ENCODE measurements at places on chromosomes 5 and 9.

DNA sequence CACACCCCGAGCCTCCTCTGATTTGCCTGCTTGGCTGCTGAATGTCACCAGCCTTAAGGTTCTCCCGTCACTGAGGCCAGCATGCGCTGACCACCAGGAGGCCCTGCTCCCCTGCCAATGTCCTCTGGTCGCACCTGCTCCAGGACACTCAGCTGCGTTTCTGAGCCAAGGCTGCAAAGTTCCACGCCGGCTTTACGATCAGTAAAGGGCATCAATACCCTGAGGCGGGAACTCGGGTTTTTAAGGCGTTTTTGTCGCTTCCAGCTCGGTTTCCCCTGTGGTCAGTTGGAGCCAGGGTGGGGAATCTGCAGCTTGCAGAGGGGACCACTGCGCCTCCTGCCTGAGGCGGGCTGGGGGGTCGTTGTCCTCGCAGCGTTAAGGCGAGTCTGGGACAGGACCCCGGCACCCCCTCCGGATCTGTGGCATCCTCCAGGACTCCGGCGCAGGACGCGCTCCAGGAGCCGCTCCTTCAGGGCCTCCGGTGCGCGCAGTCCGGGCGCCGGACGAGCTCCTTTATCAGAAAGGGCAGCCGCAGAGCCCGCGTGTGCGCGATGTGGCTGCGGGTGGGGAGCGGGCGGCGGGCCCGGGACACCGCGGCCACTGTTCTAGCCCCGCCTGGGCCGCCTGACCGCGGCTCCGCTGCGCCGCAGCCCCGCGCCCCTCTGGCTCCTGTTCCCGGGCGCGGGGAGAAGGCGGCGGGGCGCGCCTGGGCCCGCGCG lies 24.1 kb upstream of the FLT4 start:
- DNase-seq, result no peak

DNA sequence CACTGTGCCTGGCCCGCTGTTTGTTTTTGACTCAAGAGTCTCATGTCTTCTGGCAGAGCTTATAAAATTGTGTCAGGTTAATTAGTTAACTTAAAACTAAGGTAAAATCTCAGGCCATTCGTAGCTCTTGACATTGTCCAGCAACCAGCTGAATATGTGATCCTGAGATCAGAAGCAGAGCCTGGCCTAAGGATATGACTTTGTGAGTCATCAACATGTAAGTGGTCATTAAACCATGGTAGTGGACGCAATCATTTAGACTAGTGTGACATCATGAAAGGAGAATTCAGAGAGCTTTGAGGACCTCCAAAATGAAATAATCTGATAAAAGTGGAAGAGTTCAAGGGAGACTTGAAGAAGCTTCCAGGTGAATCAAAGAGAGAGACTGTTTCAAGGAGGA lies 23.3 kb downstream of the SPZ1 start:
- no peak for DNase-seq

DNA sequence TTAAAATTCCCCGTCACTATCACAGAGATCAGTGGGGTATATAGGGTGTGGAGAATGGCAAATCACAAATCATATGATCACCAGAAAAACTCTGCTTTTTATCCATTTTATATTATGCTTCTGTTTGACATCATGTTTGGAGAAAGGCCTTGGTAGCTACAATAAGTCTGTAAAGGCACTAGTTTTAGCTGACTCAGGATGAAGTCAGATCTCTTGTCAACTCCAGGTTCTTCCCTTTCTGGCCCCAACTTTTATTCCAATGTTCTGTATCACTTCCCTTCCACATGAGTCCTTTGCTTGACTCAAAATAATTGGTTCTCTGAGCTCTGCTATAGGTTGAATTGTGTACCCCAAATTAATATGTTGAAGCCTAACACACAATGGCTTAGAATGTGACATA lies 484.9 kb downstream of the PTPRD start:
- no peak for DNase-seq

GRCh38 chr5:77354454-77354853 lies 137.7 kb downstream of the WDR41 start:
- no peak for DNase-seq

GRCh38 chr5:53323943-53324642 lies 156.3 kb upstream of the FST start:
- no peak for DNase-seq

GRCh38 chr5:160298189-160298588 lies 14.2 kb downstream of the CCNJL start:
- DNase-seq, result no peak

GRCh38 chr9:14713187-14713767 lies 9.3 kb downstream of the CER1 start:
- no peak for DNase-seq

GRCh38 chr5:51889703-51890102 lies 506.5 kb downstream of the ISL1 start:
- DNase-seq, result no peak

- DNase-seq, result peak; percentile 26
These were observed 202.5 kb downstream of the MEF2C start for GRCh38 chr5:88680253-88681132.

DNA sequence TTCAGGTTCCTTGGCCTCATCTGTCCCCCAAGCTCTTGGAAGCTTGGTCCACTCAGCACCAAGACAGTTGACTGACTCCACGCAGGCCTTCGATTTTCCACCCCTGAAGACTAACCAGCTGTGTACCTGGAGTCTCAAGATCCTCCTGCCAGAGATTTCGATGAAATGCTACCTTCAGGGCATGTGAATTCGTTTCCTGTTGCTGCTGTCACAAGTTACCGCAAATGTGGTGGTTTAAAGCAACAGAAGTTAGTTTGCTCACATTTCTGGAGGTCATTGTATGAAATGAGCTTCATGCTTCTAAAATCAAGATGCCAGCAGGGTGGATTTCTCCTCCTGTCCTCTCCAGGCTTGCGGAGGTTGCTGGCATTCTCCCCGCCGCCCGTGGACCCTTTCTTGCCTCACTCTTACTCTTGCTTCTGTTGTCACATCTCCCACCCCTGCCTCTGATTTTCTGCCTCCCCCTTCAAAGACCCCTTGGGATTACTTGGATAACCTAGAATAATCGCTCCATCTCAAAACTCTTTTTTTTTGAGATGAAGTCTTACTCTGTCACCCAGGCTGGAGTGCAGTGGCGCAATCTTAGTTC lies 27.6 kb upstream of the RETREG1 start:
- no peak for DNase-seq

- DNase-seq, result no peak
These were observed 14.8 kb downstream of the STXBP1 start for GRCh38 chr9:127626752-127627493.

GRCh38 chr5:53010814-53011213 lies 21.7 kb downstream of the ITGA2 start:
- DNase-seq, result no peak

GRCh38 chr5:7930011-7930410 lies 61.1 kb downstream of the MTRR start:
- no peak for DNase-seq

DNA sequence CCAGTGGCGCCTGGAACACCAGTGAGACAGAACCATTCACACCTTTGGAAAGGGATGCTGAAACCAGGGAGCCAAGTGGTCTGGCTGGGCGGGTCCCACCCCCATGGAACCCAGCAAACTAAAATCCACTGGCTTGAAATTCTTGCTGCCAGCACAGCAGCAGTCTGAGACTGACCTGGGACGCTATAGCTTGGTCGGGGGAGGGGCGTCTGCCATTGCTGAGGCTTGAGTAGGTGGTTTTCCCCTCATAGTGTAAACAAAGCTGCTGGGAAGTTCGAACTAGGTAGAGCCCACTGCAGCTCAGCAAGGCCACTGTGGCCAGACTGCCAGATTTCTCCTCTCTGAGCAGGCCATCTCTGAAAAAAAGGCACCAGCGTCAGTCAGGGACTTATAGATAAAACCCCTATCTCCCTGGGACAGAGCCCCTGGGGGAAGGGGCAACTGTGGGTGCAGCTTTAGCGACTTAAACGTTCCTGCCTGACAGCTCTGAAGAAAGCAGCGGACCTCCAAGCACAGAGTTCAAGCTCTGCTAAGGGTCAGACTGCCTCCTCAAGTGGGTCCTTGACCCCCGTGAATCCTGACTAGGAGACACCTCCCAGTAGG lies 42.0 kb upstream of the FKTN start:
- DNase-seq, result no peak

- DNase-seq, result no peak
These were observed 43.0 kb upstream of the GNE start for GRCh38 chr9:36301227-36301626.

DNA sequence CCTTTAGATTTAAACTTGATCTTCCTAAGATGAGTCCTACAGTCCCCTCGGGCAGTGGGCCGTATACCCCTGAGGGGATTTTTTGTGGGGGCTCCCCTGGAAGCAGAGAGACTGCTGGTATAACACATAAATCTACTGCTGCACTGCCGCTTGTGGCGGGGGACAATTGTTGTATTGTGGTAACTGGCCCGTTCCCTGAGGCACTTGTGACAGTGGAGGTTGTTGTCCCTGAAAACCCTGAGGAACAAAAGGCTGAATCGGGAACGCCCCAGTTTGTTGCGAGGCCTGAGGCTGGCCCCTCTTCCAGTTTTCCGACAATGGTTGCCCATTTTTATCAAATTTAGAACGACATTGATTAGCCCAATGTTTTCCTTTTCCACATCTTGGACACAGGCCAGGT lies 4.7 kb upstream of the TMEM141 start:
- DNase-seq, result no peak

DNA sequence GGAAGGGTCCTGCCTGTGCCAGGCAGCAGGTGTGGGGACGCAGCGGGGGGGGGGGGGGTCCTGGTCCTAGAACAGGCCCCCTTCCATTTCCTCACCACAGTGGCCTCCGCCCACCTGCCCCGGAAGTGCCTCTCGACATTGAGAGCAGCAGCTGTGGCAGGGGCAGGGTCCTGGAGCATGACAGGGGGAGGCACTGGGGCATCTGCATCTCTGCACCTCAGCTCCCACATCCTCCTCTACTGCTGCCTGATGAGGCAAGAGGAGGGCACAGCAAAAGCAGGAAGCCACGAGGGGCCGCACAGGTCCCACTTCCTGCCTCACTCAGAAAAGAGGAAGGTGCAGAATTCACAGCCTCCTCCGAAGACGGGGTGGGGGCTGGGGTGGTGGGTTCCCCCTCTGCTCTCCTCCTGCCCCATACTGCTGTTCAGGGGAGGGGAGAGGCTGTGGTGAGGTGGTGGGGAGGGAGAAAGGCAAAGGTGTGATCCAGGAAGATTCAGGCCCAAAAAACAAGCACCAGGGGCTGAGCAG lies 14.8 kb downstream of the AKNA start:
- peak; percentile 64 for DNase-seq

All from inflammatory macrophage treated with lipopolysaccharide for 1 hour (primary cell).